ENCODE measurements at places on chromosomes 4 and X.
A peak's percentile ranks its signal among the peaks of the same experiment; 100 is the strongest.

DNA sequence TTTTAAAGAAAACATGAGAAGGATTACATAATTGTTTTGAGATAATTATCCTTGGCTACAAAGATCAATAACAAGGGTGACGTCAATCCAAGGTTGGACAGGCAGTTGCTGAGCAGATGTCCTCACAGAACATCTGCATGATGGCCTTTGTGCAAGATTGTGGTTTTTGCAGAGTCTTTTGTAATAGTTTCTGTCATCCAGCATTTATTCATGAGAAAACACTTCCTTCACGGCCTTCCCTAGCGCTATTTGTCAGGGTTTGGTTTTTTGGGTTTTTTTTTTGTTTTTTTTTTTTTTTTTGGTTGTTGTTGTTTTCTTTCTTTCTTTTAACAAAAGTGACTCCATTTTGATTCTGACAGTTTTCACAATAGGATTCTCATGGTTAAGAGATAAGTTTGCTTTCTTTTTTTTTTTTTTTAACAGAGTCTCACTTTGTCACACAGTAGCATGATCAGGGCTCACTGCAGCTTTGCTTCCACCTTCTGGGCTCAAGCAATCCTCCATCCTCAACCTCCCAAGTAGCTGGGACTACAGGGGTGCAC lies 31.5 kb upstream of the ELF2 start:
- no peak for DNase-seq

- no peak for DNase-seq
Measured at GRCh38 chr4:122775987-122776836, 43.7 kb downstream of the BBS12 start.

- DNase-seq, result no peak
Measured at GRCh38 chrX:111372086-111372485, 39.9 kb downstream of the DCX start.

DNA sequence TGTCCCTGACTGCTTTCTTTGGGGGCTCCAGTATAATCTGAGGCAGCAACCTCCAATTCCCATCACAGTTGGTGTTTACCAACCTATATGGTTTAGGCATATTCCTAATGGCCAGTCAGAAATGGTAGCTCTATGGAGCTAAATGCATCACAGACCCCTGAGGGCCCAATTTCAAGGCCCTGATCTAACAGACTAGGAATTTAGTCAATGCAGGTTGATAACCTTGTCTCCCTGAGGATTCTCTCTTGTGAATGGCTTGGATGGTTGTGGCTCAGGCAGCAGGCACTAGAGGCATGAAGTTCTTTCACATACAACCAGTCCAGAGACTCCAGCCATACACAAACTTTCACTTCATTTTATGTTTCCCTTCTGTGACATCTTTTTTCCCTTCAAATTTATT lies 59.4 kb downstream of the TMPRSS11F start:
- DNase-seq, result no peak

- no peak for DNase-seq
Measured at GRCh38 chr4:73589261-73589847, 30.9 kb downstream of the RASSF6 start.

GRCh38 chr4:140163029-140163810 lies 9.2 kb upstream of the MAML3 start:
- DNase-seq, result no peak

DNA sequence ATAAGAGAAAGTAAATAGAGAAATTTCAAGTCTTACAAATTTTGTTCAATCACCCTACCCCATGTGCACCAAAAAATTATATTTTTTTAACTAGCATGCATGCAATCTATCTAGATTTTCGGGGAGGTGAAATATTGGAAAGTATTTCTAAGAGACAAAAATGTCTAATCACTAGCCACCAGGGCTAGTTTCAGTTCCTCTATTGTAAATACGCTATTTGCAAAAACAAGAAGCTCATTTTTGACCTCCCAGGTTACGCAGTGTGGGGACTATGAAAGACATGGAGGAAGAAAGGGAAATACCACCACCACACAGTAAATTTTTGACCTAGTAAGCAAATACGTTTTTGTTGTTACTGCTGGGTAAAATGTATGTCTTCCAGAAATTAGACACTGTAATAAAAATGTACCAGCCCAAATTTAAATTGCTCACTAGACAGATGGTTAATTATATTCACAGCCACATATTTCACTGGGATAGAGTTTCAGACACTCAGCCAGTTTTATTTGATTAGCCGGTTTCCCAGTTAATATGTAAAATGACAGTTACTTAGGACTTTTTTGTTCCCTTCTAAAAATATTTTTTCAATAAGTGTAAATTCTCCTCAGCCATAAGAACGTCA lies 2.2 kb downstream of the NEXMIF start:
- no peak for DNase-seq

- no peak for DNase-seq
Measured at GRCh38 chrX:10697616-10698317, 77.4 kb upstream of the MID1 start.

GRCh38 chrX:24515447-24515846 lies 50.4 kb downstream of the PDK3 start:
- DNase-seq, result no peak

GRCh38 chrX:71917621-71918343 lies 7.1 kb downstream of the NHSL2 start:
- no peak for DNase-seq

GRCh38 chr4:27066591-27066990 lies 205.9 kb downstream of the STIM2 start:
- no peak for DNase-seq

DNA sequence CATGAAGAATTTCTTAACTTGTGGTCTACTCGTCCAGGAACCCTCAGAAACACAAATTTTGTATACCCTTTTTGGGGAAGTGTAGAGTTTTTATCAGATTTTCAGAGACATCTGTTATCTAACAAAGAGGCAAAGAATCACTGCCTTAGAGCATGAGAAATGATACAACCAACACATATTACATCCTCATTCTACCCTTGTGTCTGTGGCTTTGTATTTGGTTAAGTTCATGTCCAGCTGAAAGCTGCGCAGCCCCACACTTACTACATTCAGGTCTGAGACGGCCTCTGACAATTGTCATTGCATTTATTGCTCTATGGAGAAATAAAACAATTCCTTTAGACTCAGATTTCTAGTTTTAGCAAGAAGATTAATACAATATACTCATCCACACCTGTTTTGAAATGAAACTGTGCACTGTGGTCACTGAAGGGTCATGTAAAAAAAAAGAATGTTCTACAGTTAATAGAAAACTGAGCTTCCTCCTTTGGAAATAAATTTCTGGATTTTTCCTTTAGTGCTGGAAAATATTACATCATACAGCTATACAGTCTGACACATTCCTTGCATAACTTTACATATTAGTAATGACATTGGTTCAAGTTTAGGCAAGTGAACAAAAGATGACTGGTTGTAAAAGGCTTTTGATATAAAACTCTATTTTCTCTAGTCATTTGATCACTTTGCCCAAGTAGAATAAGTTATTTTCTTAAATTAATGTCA lies 39.8 kb downstream of the GLRB start:
- DNase-seq, result no peak

GRCh38 chr4:156771171-156771837 lies 200.3 kb downstream of the PDGFC start:
- DNase-seq, result no peak

- no peak for DNase-seq
Measured at GRCh38 chr4:140343303-140343702, 30.1 kb upstream of the SCOC start.

DNA sequence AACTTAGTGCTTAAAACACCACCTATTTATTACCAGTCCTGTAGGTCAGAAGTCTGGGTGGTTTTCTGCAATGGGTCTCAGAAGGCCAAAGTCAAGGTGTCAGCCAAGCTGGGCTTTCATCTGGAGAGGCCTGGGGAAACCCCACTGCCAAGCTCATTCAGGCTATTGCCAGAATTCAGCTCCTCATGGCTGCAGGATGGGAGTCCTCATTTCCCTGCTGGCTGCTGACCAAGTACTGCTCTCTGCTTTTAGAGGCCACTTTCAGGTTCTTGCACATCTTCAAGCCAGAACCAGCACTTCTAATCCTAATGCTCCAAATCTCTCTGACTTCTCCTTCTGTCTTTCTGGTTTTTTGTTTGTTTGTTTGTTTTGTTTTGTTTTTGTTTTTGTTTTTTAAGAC lies 109.3 kb downstream of the BCOR start:
- DNase-seq, result no peak

- DNase-seq, result no peak
Measured at GRCh38 chrX:51824061-51824460, 69.4 kb upstream of the MAGED1 start.

- DNase-seq, result no peak
Measured at GRCh38 chr4:113574636-113575103, 186.9 kb downstream of the CAMK2D start.

DNA sequence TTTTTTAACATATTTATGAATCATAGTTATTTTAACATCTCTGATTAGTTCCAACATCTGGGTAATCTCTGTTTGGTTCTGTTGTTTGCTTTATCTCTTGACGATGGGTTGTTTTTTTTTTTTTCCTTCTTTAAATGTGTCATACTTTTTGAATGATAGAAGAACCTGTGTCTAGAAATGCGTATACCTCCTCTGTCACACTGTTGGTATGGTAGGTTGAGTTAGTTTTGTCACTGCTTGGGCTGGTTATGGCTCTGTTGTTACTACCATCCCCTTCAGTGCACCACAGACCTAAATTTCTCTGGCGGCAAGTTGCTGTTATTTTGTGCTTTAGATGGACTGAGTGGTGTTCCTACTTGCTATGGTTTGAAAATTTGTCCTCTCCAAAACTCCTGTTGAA lies 16.8 kb downstream of the STIM2 start:
- no peak for DNase-seq

DNA sequence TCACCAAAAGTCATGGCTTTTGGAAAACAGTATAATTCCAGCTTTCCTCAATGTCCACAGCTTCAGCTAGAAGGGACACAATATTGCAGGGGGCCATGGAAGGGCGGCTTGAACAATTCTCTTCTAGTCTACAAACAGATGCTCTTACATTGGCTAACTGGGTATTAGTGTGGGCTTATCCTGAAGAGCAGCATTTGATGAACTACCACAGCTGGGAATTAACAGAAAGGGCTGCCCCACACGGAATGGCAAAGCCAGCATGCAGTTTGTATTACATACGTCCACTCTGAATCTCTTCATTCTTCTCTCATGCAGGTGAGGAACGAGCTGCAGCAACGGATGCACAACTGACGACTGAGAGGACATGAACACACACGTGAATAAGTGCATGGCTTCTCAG lies 13.0 kb upstream of the PDCL2 start:
- DNase-seq, result no peak

- no peak for DNase-seq
Measured at GRCh38 chr4:168765726-168766125, 244.3 kb downstream of the CBR4 start.

GRCh38 chrX:130120746-130121504 lies 10.6 kb upstream of the ELF4 start:
- peak; percentile 34 for DNase-seq

GRCh38 chrX:85326234-85327059 lies 53.0 kb downstream of the POF1B start:
- no peak for DNase-seq

GRCh38 chr4:181254771-181255170 lies 988.4 kb upstream of the TENM3 start:
- DNase-seq, result no peak

GRCh38 chr4:160716551-160716950 lies 1447.2 kb downstream of the FSTL5 start:
- no peak for DNase-seq

DNA sequence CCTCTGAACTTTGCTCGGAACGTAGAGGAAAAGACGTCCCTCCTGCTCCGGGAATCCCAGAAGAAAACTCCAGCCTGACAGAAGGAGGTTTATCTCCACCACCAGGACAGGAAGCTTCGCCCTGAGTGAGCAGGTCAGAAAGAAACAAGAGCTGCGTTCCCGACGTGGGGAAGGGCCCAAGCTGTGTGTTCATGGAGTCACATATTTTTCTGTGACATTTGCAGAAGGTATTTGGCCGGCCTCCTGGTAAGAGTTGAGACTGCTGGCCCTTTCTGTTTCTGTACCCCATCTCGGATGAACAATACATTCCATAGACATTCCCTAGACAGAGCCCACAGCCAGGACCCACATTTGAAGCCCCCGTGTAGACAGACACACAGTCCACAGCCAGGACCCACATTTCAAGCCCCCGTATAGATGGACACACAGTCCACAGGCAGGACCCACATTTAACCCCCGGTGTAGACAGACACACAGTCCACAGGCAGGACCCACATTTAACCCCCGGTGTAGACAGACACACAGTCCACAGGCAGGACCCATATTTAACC lies 230.8 kb downstream of the SHOX start:
- no peak for DNase-seq

GRCh38 chrX:149151805-149152757 lies 353.0 kb downstream of the IDS start:
- DNase-seq, result no peak

GRCh38 chr4:149765630-149766029 lies 50.0 kb downstream of the IQCM start:
- no peak for DNase-seq

DNA sequence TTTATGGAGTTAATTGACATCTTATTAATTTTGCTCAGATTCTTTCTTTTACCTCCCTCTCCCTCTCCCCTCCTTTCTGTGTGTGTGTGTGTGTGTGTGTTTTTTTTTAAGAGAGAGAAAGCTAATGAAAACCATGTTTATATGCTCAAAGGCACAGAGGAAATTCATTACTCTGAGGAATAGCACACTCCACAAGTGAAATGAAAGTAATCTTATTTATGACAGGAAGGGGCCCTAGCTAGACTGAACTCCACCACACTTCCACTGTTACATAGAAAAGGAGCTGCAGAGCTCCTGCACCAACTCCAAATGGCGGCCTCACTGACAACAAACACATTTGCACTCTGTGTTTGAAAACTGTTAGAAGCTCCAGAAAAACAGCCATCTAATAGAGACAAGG lies 150.6 kb downstream of the RASL11B start:
- DNase-seq, result no peak

DNA sequence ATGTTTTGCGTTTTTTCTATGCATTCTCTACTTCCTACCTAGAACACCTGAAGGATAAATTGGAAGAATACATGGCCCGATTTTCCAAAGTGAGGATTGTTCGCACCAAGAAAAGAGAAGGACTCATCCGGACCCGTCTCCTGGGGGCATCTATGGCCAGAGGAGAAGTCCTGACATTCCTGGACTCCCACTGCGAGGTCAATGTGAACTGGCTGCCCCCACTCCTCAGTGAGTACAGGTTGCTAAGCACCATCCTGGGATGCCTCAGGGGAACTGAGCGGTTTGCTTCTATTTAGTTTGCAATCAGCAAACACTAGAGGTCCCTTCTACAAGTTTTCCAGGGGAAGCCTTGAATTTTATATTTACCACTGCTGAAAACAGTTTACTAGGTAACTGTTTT lies 359.3 kb upstream of the GALNT7 start:
- no peak for DNase-seq

GRCh38 chr4:122689972-122690371 lies 42.5 kb upstream of the BBS12 start:
- DNase-seq, result no peak

DNA sequence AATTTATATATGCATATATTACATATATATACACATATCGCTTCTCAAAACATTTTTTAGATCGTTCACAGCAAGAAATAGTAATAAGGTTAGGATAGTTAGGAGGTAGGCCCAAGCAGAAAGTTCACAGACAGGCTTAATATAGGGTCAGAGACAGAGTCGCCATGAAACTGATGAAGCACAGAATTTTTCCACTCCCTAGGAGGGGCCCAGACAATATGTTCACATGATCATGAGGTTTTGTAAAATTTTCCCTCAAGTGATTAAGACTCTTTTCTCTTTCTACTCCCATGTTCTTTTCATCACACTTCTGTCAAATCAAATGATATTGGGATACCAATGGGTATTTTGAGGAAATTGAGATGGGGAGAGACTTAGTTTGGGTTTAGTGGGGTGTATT lies 5.2 kb upstream of the ENAM start:
- DNase-seq, result no peak

- no peak for DNase-seq
Measured at GRCh38 chr4:84099599-84099998, 399.5 kb downstream of the NKX6-1 start.
